ENCODE measurements at places on chromosomes 7 and 10.

DNA sequence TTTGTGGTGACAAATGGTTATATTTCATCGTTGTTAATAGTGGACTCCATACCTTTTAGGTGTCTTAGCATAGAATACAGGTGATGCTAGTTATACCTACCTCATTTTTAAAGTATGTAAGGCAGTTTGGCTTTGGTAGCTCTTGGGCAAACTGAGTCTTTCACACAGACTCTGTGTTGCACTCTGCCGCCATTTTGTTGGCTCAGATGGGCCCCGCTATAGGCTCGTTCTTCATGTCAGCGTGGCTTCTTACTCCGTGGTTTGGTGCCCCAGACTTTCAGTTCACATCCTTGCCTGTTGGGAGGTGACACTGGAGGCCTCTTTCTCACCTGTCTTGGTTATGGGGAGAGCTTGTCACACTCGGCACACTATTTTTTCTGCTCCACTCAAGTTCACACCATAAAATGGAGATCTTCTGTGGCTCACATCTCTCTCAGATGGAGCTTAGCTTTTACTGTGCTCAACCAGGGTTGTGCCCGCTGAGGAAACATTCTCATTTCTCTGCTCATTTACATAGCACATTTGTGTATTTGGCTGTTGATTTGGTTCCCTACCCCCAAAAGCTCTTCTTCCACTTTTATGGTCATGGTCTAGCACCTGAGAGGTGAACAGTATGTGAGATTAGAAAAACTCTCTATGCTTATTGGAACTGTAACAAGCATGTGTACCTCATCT is 178.5 kb downstream of the ARID5B start:
- no peak for DNase-seq

- DNase-seq = no peak
These were observed 126.0 kb downstream of the KCNMA1 start for GRCh38 chr10:77511498-77512218.

DNA sequence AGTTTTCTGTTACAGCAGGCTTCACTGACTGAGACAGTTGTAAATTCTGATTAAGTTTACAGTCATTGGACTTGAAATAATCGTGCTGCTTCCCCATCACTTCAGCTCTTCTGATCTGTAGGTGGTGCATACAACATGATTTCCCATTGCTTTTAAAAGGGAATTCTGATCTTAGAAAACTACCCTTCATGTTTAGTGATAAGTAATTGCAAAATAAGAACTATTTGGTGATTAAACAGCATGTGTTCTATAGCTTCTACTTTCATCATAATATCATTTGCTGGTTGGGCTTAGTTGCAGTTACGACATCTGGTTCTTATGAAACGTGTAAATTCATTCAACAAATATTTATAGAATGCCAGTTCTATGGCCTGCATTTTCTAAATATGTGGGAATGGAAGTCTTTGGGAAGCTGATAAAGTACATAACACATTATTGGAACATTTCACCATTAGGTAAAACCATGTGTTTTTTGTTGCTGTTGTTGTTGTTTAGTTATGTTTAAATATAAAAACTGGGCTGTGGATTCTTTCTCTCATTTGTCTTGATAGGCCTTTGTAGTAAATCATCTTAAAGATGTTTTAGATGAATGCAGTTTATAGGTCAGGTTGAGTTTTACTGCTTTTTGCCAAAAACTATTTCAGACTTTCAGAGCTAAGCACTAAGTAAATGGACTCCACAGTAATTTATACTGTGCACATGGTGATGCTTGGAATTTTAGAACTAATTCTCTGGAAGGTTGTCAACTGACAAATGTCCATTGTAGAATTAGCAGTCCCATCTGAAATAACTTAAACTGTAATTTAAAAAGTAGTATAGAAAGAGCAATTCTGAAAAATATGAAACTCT is 13.1 kb downstream of the GNAI1 start:
- no peak for DNase-seq

DNA sequence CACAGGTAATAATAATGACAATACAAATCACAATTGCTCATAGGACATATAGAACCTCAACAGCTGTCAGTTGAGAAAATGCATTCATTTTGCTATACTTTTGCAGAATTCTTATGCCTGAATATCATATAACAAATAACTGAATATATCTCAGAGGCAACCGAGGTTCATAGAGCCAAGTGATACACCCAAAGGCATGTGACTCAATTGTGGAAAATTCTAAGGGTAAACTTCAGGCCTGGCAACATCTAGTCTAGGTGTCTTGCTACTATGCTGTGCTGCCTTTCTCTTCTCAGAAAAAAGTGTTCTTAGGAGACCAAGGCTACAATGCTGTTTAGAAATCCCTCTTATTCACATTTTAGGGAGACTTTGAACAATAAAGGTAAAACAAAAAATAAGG is 270.7 kb downstream of the BAMBI start:
- DNase-seq = no peak

DNA sequence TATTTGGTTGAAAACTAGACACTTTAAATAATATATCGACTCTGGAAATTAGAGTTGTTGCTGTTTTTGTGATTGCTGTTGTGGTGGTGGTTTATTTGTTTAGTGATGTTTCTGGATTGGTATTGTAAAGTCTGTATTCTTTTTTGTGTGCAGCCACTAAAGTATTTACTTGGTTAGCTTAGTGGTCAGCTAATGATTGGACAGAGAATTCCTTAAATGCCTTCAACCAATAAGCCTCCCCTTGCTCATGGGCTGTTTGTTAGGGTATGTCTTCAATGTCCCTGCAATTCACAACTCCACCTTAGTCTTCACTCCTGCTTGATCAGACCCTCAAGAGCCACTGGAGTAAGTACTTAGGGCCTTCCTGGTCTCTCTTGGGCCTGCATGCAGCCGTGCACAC is 71.0 kb downstream of the PAXIP1 start:
- DNase-seq = no peak
